Esophagus squamous epithelium (tissue), 5 donors: ENCODE measurements at places on chromosomes 12 and 14.

GRCh38 chr12:127726671-127727315, 540.2 kb upstream of the TMEM132C start:
- DNase-seq = no peak

GRCh38 chr14:99687284-99688209, 3.4 kb downstream of the CYP46A1 start:
- no peak for DNase-seq

GRCh38 chr12:15546102-15546701, 223.9 kb downstream of the PTPRO start:
- DNase-seq = no peak

DNA sequence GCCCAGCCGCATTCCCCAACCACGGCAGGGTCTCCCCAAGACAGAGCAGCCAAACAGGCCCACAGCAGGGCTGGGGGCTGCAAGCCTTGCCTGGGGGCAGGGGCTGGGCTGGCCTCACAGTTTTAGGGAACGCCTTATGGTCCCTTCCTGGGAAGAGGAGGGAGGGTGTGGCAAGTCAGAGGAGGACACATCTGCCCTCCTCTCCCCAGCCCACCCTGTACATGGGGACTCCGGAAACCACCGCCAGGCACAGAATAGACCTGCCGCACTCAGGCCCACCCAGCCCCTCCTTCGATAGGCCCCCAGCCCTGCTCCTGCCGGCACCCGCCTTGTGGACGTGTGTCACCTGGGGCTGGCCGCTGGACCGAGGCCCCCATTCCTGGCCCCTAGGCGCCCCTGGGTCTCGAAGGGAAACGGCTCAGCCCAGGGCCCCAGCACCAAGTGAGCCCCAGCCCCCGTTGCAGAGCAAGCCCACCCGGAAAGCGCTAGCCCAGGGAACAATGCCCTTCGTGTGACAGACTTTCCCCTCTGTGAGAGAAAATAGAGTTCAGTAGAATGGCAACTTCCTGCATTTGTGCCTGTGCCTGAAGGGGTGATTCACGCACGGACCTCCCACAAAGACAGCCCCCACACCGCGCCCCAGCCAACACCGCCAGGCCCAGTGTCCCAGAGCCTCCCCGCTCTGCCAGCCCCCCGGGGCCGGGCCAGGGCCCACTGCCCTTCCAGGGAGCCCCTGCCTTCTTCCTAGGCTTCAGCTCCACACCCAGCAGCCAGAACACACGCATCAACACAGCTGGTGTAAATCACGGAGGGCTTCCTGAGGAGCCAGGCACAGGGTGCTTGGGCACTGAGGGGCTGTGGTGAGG, 12.0 kb upstream of the NUDT14 start:
- no peak for DNase-seq

DNA sequence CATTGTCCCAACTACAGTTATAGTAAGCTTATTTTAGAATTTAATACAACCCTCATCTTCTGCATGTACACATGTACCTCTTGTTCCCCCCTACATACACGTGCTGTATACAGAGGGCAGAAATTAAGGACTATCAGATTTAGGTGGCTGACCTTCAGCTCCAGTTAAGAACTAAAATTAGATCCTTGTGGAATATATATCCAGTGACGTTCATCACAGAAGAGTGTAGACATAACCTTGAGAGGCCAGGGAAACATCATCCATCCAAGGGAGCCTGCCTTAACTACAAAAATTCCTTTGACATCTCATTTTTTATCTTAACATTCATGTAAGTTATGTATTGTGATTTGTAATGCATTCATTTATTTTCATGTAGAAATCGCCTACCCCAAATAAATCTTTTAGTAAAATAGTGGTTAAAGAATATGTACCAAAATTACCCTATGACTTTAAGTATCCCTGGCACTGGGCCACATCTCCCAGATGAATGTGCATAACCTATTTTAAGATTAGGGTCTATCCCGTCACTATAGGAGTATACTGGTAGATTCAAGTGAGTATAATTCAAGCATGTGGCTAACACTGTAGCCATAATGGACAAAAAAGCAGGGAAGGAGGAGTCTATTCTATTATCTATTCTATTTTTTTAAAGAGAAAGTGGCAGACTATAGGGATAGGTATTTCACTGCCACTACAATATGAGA, 27.5 kb downstream of the RIC8B start:
- no peak for DNase-seq

- DNase-seq = no peak
Observed at GRCh38 chr12:47814539-47815170, 5.0 kb downstream of the HDAC7 start.

DNA sequence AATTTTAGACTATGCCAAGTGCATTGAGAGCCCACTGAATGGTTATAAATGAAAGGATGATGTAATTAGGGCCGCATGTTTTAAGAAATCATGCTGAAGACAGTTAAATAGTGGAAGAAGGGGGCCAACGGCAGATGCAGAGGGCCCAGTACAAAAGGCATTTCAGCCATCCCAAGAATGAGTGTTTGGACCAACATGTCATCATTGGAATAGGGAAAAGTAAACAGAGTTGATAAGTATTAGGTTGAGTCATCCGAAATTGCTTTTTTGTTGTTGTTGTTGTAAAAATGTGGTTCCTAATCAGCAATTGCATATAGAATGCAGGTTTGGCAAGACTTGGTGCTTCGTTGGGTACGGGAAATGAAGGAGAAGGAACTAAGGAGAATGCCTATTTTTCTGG, 29.5 kb downstream of the BMP4 start:
- no peak for DNase-seq

- no peak for DNase-seq
Observed at GRCh38 chr12:100553936-100554335, 19.5 kb upstream of the GAS2L3 start.

- DNase-seq = no peak
Observed at GRCh38 chr14:87306409-87307168, 686.4 kb downstream of the GALC start.

DNA sequence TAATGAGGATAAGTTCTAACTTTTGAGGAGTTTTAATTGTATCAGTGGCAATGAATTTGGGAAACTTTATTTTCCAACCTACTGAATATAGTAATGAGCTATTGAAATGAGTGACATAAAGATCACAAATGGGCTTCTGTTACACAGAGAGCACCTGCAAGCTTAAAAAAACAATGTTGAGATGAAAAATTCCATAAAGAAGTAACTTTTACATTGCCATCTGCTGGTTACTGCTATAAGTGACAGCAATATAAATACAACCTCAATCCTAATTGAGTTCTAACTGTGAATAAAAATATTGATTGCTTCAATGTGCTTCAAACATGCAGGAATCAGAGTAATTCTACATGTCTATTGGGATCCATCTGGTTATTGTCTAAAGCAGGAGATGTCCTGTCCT, 14.2 kb downstream of the WIF1 start:
- DNase-seq = no peak

DNA sequence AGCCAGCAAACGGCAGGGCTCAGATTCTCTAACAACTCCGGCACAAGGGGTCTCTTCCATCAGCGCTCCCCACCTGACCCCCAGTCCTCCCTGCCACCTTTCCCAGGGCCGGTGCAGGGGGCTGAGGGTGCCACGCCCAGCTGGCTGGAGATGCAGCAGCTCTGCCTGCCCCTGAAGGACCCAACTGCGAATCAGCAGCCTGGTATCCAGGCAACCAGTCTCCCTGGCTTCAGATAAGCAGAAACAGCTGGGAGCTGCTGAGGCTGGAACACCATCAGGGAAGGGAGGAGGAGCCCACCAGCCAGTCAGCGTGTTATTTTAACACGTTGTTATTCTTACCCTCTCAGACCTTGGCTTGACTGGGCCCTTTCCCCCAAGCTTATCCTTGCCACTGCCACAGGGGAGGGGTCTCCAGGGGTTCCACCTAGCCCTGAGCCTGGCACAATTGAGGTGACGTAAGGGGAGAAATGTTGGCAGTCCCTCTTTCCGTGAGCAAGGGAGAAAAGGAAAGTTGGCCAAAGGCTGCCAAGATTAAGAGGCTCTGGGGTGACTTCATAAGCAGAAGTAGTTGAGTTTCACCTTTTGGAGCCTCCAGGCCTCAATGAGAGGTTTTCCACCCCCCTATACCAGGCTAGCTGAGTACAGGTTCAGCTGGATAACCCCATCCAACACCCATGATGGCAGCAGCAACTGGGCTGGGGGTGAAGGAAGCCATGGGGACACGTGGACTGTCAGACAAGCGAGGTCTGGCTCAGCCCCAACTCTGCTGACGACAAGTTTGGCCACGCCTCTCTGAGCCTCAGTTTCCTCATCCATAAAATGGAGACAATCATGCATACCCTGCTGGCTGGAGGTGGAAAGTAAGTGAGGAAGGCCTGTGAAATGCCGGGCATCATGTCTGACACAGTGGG, 91.1 kb downstream of the IRF2BPL start:
- DNase-seq = no peak

DNA sequence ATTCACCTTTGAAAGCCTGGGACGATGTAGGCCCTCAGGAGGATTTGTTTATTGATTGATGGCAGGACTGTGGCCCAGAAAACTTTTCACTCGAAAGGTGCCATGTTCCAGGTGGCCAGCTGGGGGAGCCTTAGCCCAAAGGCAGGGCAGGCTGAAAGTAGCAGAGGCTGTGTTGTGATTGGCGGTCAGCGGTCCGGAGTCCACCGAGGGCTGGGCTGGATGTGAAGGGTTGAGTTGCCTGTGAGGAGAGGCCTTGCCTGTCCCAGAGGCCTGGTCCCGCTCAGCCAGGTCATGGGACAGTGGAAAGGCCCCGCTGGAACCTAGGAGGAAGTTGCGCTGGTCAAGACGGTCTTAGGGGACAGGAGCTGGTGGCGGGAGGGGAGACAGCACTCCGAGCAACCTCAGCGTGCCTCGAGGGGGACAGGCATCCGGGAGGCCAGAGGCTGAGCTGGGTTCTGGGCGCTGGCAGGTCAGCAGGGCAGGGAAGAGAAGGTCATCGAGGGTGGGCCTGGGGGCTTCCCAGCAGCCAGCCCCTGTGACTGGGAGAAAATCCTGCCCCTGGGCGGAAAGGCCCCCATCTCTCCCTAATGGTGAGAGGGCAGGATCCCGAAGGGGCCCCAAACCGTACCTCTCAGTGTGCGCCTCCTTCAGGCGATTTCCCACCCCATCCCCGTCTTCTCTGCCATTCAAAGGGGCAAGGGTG, 26.3 kb downstream of the CMA1 start:
- DNase-seq = no peak

DNA sequence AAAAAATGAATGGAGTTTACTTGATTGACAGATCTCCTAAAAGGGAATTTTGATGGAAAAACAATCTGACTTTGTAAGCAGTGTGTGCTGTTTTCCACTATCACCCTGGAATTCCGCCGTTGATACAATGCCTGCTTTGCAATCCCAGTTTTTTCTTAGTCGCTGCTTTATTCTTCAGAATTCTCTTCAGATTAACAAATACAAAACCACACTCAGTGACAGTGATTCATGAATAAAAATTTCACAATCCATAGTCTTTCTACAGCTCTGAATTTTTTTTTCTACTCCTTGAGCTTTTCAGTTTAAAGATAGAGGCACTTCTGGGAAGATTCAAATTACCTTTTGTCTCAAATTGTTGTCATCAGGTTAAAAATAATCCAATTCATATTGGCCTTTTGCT, 44.6 kb upstream of the KITLG start:
- DNase-seq = no peak

DNA sequence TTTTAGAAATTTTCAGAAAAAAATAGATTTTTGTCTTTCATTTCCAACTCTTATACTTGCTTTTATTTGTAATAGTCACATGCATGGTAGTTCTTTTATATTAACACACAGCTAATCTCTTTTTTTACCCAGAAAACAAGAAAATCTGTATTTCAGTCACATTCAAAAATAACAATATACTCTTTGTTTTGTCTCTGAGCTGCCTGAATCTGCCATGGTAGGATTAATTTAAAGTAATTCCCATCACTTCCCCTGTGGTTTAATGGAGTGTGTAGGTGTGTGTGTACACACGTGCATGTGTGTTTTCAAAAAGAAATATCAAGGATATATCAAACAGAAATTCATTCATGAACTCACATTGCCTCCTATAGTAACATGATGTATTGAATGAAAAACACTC, 42.6 kb downstream of the PDZRN4 start:
- no peak for DNase-seq

DNA sequence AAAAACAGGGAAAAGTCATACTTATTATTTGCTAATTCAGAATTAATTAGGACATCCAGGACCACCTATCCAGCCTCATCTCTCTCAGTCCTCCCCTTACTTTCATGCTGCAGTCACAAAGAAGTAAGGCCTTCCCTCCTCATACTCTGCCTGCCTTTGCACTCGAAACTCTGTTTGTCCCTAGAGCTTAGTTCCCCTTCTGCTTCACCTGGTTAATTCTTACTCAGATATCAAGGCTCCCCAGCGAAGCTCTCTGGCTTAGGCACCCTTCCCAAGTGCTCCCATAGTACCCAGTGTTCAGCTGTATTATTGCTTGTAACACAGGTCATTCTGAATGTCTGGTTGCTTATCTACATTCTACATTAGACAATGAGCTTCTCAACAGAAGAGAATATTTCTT, 81.3 kb downstream of the ERGIC2 start:
- DNase-seq = no peak

GRCh38 chr14:58703161-58703506, 65.4 kb downstream of the DACT1 start:
- DNase-seq = no peak

- no peak for DNase-seq
Observed at GRCh38 chr14:55448141-55448614, 7.8 kb upstream of the TBPL2 start.

DNA sequence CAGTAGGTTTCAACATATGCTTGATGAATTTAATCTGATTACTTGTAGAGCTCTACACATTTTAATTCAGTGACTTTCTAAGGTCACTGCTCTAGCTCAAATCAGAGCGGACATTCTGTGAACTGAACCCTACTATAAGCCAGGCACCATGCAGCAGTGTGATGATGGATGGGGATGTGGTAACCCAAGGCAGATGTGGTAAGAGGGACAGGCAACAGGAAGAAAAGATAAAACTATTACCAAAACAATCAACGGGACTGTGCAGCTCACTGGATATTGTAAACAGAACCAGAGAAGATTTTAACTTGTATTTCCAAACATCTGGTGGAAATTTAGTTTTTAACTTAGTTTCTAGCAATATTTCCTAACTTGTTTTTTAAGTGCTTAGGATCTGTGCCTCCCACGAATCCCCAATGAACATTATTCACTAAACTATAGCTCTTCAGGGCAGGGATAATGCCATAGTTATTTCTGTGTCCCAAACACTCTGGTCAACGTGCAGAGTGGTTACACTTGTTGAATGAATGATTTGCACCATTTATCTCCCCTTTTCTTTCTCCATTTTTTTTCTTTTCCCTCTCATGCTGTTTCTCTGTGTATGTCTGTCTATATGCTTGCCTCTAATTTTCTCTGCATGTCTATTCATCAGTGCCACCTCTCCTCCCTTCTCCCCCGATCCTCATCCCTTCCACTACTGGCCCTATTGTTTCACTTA, 3.0 kb downstream of the ERO1A start:
- no peak for DNase-seq
